Brain (organoid and tissue), 16 donors: ENCODE measurements at places on chromosomes 13 and 19.
A peak's percentile ranks its signal among the peaks of the same experiment; 100 is the strongest.

DNA sequence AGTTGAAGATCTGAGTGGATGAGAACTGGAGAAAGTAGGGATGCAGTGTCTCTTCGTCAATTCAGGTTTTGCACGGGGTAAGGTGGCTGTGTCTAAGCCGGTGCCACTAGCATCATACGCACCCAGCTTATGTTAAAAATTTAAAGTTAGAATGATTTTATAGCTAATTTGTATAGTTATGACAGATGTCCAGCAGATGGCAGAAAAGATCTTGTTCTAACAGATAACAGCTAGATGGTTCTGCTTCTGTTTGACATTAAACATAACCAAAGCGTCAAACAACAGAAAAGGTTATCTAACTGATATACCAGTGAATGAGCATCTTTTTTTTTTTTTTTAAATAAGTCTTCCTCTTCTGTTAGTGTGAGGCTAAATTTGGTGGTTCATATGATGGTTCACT is 18.8 kb upstream of the EDDM13 start:
- DNase-seq: peak; percentile 84

DNA sequence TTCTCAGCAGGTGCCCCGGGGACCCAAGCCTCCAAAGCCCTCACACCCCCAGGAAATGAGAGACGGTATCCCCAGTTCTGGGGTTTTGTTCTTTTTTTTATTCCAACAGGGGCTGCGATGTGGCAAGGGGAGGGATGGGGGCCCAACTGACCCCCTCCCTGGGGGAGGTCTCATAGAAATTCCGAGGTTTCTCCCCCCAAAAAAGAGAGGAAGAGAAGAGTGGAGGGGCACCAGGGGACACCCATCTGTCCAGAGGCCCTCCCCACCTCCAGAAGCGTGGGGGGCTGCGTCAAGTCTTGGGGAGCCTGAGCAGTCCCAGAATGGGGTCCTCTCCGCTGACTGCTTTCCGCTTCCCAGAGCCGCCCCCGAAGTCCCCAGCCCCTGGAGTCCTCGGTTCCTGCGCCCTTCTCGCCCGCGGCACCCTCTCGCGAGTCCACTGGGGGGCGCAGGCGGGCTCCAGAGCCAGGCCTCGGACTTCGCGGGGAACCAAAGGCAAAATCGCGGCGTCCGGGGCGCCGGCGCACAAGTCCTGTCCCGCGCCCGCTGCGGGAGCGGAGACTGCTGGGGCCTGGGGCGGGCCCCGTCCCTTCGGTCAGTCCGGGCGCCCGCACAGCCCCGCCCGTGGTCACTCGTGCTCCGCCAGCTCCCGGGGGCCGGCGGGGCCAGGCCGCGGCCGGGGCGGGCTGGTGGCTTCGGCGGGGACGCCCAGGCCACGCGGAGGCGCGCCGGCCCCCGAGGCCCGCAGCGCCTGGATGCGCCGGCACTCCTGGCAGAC is 4.4 kb upstream of the ATP1A3 start:
- DNase-seq: peak; percentile 65

- DNase-seq: no peak
These were observed 2.2 kb downstream of the KBTBD6 start for GRCh38 chr13:41130356-41130755.

DNA sequence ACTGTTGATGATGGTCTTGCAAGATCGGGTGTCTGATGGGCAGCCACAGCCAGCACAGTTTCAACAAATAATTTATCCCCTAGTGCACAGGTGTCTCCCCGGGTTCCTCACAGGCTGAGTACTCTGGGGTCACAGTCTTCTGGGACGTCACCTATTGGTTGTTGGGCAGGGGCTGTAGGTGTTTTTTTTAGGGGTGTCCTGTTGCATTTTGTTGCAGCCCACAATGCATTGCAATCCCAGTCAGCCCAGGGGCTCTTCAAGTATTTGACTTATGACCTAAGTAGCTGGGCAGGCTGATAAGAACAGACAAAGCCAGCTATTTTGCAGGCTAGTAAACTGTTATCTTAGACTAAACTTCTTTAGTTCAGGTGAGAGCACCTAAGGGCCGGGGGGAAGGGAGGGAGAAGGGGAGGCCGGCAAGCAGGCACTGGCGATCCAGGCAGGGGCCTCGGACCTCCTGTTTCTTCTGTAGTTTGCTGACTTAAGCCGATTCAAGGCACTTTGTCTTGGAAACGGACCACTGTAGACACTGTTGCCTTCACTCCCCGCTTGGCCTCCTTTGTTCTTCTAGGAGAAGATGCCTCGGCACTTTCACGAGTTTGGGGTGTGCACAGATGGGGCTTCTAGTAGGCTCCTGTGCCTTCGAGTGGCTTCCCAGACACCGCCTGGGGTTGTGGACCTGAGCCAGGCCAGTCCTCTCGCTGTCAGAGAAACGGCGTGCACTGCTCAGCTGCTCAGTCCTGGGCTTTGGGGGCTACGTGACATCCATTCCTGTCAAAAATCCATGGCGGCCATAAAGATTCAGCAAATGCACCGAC is 33.9 kb upstream of the GRTP1 start:
- no peak for DNase-seq

- DNase-seq: no peak
These were observed 444.8 kb downstream of the LIG4 start for GRCh38 chr13:107770541-107770940.

GRCh38 chr19:28292822-28293500 is 920.0 kb downstream of the UQCRFS1 start:
- DNase-seq: no peak

- DNase-seq: no peak
These were observed 100.8 kb downstream of the STK24 start for GRCh38 chr13:98476106-98476505.

DNA sequence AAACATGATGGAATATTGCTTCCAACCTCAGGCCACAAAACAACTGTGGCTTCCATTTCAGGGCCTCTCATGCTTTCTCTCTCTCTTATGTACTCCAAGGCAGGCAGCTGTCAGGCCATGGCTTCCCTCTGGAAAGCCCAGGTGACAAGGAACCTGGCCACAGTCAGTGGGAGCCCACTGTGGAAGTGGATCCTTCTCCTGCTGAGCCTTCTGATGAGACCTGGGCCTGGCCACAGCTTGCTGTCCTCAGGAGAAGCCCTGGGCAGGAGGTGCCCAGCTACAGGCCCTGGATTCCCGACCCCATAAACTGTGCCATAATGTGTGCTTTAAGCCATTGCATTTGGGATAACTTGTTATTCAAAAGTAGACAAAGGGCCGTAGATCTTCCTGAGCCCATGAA is 71.2 kb downstream of the SPACA7 start:
- DNase-seq: no peak

- DNase-seq: no peak
These were observed 483.4 kb upstream of the PCDH9 start for GRCh38 chr13:67713571-67713970.

GRCh38 chr13:83057119-83057518 is 825.2 kb downstream of the SLITRK1 start:
- peak; percentile 45 for DNase-seq

DNA sequence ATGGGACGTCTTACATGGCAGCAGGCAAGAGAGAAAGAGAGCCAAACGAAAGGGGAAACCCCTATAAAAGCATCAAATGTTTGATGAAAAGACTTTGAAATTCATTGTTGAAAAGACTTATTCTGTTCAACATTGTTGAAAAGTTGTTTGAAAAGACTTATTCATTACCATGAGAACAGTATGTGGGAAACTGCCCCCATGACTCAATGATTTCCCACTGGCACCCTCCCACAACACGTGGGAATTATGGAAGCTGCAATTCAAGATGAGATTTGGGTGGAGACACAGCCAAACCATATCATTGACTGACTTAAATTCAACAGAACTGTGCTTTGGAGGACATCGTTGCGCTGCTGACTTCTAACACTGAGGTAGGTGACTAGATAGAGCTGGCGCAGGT is 48.0 kb upstream of the RCBTB2 start:
- no peak for DNase-seq

DNA sequence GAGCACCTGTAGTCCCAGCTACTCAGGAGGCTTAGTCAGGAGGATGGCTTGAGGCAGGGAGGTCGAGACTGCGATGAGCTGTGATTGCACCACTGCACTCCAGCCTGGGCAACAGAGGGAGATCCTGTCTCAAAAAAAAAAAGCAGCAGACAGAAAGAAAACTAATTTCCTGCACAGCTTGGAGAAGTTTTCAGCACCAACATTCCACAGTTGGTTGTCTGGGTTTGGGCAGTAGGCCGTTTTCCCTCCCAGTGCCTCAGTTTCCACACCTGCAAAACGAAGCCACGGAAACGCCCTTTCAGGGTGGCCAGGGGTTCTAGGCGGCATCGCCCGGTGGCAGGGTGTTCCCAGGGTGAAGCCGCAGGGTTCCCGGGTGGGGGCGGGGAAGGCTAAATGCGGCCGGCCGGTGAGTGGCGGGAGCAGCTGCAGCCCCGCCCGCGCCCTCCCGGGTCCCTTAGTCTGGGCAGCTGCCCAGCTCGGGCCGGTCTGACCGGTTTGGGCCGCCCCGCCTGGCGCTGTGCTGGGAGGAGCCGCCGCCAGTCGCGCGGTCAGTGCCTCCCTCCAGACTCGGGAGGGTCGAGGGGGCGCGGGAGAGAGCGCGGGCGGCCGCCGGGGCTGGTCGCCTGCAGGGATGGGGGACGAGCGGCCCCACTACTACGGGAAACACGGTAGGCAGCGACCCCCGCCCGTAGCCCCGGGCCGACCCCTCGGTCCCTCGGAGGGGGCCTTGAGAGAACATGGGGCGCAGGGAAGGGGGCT is at the start of gene SLC44A2:
TSS of gene SLC44A2 (plus strand) at position 551 of the 759 bp plus-strand sequence. CDS start at position 632, 81 bp downstream.
- DNase-seq: peak; percentile 69

- DNase-seq: no peak
These were observed 9.1 kb upstream of the VWA8 start for GRCh38 chr13:41970022-41970421.

GRCh38 chr13:45807520-45808099 is 43.9 kb downstream of the SIAH3 start:
- peak; percentile 25 for DNase-seq

DNA sequence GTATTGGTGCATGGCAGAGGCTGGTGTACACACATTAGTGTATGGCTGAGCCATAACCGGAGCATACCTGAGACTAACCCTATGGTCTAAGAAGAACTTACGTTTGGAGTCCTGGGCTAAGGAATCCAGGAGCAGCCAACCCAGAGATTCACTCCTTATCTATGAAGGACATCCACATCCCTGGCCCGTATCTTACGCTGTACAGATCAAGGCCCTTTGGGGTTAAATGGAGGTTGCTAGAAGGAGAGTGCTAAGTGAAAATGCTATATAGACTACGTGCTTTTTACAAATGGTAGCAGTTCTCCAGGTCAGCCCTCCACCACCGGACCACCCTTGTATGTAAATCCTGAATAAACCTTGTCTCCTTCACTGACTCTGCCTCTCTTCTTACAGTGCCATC is 1.9 kb upstream of the SUGT1 start:
- DNase-seq: no peak

- DNase-seq: no peak
These were observed 822.9 kb upstream of the PRR20A start for GRCh38 chr13:56317841-56318240.

DNA sequence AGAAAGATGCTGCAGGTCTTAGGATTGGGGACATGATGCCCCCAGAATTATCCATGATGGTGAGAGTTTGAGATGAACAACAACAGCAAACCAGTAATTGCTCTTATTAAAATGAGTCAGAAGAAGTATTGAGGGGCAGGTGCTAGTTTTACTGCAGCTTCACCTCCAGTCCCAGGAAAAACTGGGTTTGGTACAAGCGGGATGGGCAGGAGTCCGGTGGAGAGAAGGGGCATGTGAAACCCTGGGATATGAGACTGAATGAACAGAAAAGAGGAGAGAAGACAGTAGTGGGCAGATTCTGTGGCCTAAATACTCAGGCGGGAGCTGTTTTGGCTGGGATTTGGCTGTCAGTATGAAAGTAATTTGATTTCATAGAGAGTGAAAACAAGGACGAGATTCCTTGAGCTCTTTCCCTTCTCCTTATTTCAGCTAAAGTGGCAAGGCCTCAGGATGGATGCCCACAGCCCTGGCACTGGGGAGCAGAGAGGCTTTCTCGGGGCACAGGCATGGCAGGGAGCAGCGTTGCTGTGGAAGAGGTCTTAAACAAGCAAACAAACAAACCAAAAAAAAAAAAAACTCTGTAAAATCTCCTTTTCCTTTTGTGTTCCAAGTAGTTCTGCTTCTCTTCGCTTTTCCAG is 30.7 kb downstream of the NFIX start:
- DNase-seq: no peak

DNA sequence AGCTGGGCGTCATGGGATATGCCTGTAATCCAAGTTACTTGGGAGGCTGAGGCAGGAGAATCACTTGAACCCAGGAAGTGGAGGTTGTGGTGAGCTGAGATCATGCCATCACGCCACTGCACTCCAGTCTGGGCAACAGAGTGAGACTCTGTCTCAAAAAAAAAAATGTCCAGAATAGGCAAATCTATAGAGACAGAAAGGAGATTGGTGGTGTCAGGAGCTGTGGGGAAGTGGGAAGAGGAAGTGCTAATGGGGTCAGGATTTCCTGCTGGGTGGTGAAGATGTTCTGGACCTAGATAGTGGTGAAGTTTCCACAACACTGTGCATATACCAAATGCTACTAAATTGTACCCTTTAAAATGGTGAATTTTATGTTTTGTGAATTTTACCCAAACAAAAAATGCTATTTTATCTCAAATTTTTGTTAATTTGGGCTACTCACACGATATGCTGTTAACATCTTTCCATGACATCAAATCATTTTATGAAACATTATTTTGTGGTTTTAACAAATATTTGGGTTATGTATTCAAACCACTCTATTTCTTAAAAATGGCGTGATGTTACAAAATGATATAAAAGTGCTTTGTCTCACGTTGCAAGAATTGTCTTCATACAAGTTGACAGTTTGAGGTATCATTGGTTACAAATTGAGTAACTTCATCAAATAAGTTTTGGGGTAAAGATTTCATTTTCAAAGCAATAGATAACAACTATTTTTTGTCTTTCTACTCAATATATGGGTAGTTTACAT is 7.4 kb upstream of the CYP4F3 start:
- no peak for DNase-seq

GRCh38 chr13:75489502-75490263 is 7.7 kb upstream of the TBC1D4 start:
- no peak for DNase-seq

DNA sequence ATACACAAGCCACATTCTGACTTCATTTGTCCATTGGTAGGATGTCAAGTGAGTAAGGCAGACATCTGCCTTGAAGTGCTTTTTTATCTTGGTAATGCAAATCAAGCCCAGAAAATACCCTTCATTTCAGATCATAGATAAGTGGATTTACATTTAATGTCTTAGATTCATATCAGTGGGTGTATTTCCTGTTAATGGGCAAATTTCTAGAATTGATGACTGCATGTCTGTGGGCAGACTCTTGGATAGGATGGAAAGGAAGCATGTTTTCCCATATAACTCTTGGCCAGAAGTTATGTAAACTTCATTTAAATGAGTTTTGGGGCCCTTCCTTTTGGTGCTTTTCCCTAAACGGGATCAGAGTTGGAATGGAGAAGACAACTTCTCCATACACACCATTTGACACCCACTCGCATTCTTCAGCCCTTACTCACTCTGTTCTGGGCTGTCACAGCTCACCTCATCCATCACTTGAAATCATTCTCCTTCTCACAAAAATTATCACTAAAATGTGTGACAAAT is 154.6 kb downstream of the FLT1 start:
- DNase-seq: no peak

- no peak for DNase-seq
These were observed 10.4 kb upstream of the F2RL3 start for GRCh38 chr19:16878181-16878965.
